ENCODE measurements at places on chromosomes 5 and 9.

DNA sequence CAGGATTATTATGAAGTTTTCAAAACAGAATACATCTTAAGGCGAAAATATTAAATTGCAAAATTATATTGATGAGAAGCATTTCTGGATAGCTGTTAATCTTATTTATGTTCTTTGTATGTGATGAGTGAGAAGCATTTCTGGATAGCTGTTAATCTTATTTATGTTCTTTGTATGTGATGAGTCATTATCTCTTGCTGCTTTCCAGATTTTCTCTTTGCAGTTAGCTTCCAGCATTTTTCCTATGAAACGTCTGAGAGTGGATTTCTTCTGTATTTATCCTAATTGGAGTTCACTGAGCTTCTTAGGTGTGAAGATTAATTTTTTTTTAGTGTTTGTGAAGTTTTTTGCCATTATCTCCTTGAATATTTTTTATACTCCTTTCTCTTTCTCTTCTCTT, 8.2 kb downstream of the TMEM232 start:
- DNase-seq: no peak

- DNase-seq: no peak
These were observed 84.0 kb upstream of the SMIM32 start for GRCh38 chr5:136276946-136277345.

DNA sequence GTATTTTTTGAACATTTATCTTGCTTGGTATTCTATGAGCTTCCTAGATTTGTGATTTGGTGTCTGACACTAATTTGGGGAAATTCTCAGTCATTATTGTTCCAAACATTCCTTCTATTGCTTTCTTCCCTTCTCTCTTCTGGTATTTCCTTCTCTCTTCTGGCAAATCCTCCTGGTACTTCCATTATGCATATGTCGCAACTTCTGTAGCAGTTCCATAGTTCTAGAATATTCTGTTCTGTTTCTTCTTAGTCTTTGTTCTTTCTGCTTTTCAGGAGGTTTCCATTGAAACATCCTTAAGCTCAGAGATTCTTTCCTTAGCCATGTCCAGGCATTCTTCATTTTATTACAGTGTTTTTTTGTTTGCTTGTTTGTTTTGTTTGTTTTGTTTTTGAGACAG, 155.2 kb upstream of the PIK3R1 start:
- DNase-seq: no peak

DNA sequence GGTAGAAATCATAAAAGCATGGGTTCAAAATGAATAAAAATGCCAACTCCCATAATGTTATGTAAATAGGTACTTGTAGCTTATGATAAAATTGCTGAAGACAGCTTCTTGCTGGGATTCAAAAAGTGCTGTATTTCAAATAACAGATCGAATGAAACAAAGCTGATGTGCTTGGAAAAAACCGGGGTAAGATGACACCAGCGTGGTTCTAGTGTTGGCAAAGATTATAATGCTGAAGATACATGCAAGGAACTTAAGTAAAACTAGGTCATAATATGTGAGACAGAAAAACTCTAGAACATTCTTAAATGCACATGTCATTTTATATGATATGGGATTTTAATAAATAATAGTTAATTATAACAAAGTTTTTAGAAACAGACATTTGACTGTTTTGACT, 44.4 kb upstream of the APC start:
- no peak for DNase-seq

DNA sequence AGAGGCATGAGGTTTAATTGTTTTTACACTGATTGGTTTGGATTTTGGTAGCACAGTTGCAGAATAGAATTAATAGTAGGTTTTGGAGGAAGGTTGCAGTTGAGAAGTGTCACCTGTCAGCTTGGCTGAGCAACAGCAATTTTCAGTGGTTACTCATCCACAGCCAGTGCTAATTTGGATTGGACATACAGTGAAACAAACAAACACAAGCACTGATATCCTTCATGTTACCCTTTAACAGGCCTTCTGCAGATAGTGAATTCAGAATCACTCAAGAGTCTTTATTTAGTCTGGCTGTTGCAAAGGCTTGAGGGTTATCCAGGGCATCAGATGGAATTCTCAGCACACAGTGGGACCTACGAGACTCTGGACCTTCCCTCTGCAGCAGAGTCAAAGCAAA, 31.8 kb upstream of the POU4F3 start:
- no peak for DNase-seq

DNA sequence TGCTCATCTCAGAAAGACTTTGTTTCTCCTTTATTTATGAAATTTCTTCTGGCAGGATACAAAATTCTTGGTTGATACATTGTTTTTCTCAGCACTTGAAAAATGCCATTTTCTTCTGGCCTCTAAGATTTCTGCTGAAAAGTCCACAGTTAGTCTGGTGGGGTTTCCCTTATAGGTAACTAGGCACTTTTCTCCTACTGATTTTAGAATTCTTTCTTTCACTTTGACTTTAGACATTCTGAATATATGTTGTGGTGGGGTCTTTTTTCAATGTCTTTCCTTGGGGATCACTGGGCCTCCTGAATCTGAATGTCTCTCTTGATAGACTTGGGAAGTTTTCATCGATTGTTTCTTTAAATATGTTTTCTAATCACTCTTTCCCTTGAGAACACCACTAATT, 79.6 kb downstream of the CETN3 start:
- DNase-seq: no peak

DNA sequence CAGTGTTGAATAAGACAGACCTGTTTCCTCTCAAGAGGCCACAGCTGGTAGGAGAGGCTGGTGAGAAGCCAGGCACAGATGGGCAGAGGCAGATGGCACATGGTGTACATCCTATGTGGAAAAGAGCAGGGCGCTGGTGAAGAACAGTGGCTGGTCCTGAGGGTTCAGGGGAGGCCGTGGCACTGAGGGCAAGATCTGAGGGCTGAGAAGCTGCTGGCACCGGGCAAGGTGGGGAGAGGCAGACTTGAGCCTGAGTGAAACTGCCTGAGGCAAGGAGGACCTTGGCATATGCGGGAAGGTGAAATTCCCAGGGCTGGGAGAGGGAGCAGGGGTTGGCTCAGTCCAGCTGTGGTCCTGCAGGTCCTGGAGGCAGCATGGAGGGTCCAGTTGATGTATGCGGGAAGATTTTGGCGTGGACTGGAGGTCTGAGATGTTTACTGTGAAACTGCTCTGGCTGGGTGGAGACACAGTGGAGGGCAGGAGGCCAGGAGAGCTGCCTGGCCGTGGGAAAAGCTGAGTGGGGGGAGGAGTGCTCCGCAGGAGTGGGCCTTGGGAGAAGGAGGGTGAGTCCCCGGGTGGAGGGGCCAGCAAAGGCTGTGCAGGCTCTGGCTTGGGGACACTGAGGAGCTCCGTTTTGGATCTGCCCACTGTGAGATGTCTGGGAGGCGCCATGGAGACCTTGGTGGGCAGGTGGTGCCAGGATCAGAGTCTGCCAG, 2.6 kb downstream of the MAN1B1 start:
- DNase-seq: no peak

DNA sequence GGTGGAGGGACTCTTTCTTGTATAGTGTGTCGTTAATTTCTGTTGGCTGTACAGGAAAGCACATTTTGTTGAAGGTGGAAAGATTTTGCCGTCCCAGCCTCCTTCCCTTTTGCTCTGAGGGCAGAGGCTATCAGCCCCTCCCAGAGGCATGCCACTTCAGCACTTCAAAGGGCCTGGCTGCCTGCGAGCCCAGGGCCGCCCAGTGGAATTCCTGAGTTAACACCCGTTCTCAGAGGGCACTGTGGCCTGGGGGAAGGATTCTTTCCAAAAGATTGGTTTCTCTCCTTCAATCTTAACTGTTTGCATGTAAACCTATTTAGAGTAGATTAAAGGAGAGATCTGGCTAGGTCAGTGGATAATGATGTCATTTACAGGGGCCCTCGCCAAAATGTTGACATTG, 238.6 kb downstream of the FANCC start:
- DNase-seq: no peak

DNA sequence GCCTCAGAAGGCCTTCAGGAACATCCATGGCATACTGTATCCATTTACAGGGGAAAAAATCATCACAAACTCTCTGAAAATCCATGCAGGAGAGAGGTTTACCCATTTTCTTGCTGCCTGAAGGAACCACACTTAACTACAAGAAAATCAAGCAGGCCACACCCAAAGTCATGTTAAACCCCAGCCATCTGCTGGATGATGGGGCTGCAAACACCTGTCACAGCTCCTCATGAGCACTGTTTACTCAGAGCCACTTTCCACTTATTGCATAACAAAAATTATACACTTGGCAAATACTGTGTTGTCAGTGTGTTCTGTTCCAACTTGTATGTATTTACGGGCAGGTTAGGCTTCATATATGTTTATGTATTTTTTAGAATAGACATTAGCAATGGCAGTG, 35.8 kb downstream of the PPIC start:
- no peak for DNase-seq

DNA sequence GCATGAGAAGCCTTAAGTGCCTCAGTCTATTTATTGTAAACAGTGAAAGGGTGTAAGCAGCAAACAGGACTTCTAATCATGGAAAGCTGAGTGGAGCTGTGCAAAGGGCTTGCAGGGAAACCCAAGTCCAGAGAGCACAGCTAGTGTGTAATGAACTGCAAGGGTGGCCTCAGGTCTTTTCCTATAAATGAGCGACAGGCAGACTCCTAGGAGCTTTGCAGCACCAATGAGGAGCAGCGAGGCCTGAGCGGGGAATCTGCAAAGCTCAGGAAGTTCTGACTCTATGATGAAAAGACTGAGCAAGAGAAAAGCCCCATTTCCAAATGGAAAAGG, 250.1 kb upstream of the MAP3K1 start:
- DNase-seq: no peak

DNA sequence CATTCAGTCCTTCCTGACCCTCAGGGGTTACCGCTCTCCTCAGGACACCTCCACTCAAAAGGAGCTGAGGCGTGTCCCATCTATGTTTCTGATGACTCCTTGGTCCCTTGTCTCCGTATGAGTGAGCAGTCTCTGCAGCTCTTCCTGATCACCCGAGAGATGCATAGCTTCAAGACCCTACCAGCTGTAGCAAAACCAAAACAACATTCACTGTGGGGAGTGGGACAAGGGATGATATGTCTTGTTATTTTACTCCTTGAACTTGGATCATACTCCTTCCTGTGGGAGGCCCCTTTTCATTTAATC, 14.4 kb downstream of the GLDC start:
- DNase-seq: no peak

GRCh38 chr5:91632871-91633270, 249.8 kb upstream of the ARRDC3 start:
- no peak for DNase-seq

- no peak for DNase-seq
These were observed 125.6 kb upstream of the PPP1R26 start for GRCh38 chr9:135353935-135354334.

- no peak for DNase-seq
These were observed 639 bp downstream of the PCDH1 start for GRCh38 chr5:141877356-141878185.

GRCh38 chr9:107894572-107895261, 405.1 kb upstream of the KLF4 start:
- DNase-seq: no peak

DNA sequence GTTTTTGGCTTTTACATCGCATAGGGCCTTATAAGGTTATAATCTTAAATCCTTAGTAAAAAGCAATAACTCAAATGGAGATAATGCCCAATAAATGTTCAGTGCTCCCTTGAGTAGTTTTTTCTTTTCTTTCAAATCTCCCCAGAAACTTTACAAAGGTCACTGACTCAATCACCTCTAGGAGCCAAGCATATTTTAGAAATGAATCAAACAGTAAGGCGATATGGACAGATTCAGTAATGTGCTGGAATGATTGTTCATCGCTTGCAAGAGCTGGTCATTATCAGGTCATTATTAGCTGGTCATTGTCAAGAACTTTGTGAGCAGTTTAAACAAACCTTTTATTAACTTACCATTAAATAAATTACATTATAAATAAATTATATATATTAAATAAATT, 130.4 kb upstream of the SLIT3 start:
- no peak for DNase-seq

- no peak for DNase-seq
These were observed 44.0 kb downstream of the IRF1 start for GRCh38 chr5:132446621-132447020.

GRCh38 chr5:58770136-58770535, 187.3 kb downstream of the RAB3C start:
- DNase-seq: no peak

DNA sequence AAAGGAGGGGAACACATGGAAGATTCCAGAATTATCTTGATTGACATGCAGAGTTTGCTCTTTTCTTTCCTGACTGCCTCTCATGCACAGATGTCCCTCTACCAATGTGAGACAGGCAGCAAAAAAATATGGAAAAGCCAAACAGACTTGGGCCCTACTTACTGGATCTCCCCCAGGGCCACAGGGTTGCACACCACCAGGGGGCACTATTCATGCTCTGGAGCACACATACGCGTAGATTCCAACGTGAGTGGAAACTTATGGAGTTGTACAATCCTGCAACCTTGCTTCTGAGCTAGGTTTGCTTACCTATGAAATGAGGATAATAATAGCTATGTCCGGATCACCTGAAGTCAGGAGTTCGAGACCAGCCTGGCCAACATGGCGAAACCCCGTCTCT, 319.5 kb downstream of the ARHGEF28 start:
- peak; percentile 14 for DNase-seq

DNA sequence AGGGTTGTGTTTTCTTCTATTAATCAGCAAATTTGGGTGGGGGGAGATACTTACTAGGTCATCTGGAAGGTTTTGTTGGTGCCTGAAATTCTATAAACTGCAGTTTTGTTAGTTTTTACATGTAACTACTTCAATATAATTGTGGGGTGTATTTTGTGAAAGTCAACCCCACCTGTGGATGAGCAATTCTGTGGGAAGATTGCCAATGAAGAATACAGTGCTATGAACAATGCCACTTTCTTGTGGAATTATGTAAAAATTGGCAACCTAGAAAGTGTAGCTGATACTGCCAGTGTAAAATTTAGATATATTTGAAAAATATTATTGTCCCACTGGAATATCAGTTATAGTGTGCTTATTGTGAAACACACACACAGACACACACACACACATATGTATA, 80.7 kb downstream of the VCAN start:
- no peak for DNase-seq

DNA sequence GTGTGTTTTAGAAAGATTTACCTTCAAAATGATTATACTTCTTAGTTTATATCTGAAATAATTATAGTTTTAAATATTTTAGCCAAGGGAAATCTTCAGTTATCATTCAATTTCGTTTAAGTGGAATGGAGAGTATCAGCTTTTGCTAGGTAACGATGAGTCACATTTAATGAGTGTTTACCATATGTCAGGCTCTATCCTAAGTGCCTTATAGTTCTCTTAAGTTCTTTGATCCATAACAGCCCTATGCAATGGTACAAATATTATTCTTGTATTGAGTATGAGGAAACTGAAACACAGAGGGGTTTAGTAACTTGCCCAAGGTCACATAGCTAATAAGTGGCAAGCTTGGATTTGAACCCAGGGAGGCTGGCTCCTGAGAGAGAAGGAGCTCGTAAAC, 37.5 kb upstream of the SHB start:
- no peak for DNase-seq

Measured in stimulated activated CD4-positive, alpha-beta T cell treated with anti-CD3 and anti-CD28 coated beads, TNF-alpha, amount 100 ng/mL, for 48 hours (primary cell).